NCI-H1105 treated with DMSO at 0.1 percent for 48 hours (cell line): ENCODE measurements at places on chromosomes 13 and 19.
A peak's percentile ranks its signal among the peaks of the same experiment; 100 is the strongest.

- peak; percentile 72 for DNase-seq
These were observed 696 bp upstream of the SAMD1 start for GRCh38 chr19:14091081-14091812.

GRCh38 chr19:16605553-16605994, 22.4 kb downstream of the MED26 start:
- DNase-seq: peak; percentile 67

DNA sequence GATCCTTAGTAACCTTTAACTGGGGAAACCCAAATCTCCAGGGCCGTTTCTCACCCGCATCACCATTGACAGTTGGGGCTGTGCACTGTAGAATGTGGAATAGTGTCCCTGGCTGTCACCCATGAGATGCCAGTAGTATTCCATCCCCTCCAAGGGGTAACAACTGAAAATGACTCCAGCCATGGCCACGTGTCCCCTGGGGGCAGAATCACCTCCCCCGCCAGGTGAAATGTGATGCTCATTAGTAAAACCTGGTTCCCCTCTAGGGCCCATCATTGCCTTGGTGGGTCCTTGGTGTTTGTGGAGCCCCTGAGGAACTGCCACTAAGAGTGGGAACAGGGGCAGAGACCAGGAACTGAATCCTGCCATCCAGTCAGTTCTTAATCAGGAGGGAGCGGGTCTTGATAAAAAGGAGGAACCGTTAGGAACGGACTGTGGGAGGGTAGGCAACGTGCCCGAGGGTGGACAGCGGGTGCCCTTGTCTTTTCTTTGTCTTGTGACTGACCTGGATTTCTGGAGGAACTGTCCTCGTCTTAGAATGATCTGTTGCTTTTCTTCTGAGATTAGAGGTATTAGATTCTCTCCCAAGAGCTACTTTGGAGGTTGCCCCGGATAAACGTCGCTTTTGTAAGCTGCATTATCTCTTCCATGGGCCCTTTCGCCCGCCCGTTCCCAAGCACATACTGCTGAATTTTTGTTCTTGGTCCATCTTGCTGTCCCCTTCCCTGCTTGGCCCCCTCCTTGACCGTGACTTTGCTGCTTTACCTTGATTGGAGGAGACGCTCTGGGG, 3.5 kb downstream of the MYO9B start:
- no peak for DNase-seq

GRCh38 chr19:45558399-45558878, 26.2 kb downstream of the OPA3 start:
- peak; percentile 13 for DNase-seq

GRCh38 chr13:80166352-80166751, 174.6 kb downstream of the SPRY2 start:
- DNase-seq: no peak

DNA sequence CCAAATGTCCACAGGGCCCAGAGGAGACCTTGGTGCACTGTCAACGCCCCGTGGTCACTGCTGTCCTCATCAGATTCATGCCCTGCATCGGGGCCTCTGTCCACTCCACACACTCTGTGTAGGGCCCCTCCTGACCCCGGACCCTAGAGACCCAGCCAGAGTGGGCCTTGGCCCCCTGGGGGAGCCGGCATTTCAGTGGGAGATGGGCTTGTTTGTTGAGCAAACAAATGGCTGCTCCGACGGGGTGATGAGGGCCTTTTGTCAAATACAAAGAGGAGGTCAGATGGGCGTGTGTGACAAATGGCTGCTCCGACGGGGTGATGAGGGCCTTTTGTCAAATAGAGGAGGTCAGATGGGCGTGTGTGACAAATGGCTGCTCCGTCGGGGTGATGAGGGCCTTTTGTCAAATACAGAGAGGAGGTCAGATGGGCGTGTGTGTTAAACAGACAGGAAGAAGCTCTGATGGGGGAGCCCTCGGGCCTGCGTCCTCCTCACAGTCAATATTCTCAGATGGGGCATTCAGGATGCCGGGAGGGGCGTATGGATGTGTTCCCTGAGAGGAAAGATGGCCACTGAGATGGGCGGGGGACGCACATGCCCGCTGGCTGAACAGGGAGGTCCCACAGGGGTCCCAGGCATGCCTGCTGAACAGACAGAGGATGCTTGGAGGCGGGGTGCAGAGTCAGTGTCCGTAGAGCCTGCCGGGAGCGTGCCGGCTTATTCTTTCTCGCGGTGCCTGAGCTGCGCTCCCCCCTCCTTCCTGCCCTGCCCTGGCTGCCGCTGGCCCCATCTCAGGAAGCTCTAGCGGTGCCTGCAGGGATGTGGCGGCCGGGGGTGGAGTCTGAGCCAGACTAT, 36.3 kb downstream of the SMIM24 start:
- no peak for DNase-seq

DNA sequence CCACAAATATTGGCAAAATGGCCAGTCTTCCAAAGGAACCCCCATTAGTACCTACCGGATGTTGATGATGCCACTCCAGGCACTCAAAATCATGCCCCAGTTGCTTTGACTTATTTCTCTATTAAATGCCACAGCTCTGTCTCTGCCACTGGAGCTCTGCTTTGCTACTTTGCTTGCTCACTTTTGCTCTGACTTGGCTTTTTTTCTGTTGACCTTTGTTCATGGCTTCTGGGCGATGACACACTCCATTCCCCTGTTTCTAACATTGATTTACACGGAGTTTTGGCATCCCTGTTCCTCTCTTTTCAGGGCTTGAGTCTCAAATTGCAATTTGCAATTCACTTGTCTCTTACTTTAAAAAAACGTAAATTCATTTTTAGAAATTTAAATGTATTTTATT, 217.1 kb upstream of the SPRY2 start:
- no peak for DNase-seq

DNA sequence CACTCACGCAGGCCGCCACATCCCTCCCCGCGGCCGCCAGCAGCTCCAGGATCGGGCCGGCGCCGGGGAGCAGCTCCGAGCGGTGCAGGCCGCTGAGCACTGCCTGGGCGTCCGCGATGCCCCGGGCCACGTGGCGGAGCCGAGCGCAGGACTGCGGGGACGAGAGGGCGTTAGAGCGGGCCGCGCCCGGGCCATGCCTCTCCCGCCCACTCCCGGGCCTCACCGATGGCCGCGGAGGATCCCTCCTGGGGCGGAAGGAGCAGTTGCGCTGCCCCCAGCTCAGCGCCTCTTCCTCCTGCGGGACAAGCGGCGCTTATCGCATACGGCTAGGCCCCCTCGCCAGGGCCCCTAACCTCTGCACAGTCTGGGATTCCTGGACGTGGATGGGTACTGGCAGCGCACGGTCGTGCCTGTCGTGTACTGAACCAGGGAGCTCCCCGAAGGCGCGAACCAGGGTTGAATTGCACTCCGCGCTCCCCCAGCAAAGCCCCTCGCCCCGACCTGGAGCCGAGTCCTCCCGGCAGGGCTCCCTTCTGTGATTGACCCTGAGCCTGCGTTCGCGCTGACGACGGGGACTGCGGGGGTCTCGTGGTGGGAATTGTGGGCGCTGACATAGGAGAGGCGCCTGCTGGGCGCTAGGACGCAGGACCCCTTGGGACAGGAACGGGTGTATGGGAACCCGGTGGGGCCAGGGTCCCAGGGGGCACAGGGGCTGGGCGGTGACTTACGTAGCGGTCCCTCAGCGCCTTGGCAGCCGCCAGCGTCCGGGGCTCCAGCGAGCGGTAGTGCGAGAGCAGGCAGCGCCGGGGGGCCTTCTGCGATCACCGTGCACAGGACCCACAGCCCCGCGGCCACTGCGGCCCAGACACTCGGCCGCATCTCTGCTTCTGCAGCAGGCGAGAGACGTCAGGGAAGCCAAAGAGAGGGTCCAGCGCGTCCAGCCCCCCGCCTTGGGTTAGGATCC, 673 bp downstream of the IFNL4 start:
- no peak for DNase-seq

DNA sequence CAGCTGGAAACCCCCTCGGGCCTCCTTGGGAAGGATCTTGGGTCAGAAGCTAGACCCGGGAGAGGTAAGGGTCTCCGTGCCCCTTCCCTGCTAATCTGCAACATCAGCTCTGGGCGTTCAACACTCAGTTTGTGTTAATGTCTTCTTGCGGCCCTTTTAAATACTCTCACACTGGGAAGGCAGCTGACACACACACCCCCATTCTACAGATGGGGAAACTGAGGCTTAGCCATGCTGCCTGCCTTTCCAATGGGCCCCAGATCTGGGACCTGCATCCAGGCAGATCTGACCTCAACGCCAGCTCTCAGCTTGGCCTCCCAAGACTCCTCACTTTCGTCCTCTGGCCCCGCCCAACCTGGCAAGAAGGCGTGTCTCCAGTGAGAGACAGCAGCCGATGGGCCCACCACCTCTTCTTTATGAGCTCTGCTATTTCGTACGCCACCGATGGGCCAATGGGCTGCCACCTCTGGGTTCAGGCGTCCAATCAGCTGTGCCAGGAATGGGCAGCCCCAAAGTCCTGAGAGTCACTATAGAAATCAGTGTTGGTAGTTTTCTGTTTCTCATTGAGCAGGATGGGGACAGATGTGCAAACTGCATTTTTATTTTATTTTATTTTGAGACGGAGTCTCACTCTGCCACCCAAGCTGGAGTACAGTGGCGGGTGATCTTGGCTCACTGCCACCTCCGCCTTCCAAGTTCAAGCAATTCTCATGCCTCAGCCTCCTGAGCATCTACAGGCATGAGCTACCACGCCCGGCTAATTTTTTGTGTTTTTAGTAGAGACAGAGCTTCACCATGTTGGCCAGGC, 43.8 kb downstream of the DNM2 start:
- DNase-seq: no peak

- no peak for DNase-seq
These were observed 7.4 kb upstream of the CDC34 start for GRCh38 chr19:524062-524674.

DNA sequence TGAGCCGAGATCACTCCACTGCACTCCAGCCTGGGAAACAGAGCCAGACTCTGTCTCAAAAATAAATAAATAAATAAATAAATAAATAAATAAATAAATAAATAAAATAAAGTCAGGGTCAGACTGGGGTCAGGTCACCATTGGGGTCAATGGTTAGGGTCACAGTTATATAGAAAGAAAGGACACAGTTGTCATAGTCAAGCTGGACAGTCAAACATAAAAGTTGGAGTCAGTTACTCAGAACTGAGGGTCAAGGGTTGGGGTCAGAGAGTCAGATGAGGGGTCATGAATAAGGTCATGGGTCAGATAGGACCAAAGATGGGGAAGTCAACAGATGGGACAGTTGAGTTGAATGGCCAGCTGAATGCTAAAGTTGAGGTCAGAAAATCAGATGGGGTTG, 16.7 kb upstream of the EPOR start:
- DNase-seq: no peak

DNA sequence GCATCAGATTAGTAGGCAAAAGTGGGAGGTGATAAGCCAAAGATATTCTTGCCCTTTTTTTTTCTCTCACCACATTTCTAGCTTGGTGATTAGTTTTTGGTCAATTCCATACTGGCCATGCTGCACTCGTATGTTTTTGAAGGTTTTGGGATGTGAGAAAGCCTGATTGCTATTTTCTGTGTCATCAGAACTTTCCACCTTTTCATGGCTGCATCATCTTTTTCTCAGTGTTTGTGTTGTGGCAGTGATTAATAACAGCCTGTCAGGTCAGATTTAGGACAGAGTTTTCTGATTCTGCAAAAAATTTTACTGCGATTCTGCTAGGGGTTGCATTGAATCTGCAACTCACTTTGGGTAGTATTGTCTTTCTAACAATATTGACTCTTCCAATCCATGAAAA, 32.9 kb downstream of the PSG1 start:
- no peak for DNase-seq

GRCh38 chr13:99756281-99756680, 215.3 kb downstream of the ZIC5 start:
- no peak for DNase-seq

DNA sequence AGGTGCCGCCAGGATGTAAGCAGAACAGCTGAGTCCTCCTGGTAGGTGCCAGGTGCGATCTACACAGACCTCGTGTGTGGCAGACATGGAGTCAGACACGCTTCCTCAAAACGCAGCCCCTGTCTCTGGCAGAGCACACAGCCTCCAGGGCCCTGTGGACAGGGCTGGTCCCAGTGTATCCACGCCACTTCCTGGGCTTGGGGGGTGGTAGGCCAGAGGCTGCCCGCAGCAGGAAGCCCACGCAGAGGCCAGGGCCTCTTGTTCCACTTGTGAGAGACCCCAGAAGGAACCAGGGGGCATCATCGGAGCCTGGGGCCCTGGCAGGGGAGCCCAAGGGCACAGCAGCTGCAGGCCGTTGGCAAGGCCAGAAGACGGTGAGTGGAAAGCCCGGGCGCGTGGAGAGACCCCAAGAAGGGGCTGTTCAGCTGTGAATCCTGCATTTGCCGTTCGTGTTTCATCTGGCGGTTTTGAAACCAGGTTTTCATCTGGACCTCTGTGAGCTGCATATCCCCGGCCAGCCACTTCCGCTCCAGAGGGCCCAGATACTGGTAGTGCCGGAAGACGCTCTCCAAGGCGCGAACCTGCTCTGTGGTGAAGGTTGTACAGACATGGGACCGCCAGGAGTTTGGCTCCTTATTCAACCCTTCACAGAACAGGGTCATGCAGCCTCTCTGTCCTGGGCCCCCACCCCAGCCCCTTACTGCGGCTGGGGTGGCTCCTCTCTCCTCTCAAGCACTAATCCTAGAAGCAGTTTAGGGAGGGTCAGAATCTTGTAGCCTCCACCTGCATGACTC, 25.1 kb upstream of the SLITRK1 start:
- DNase-seq: no peak

- no peak for DNase-seq
These were observed 38.7 kb downstream of the KCTD4 start for GRCh38 chr13:45162194-45162593.

DNA sequence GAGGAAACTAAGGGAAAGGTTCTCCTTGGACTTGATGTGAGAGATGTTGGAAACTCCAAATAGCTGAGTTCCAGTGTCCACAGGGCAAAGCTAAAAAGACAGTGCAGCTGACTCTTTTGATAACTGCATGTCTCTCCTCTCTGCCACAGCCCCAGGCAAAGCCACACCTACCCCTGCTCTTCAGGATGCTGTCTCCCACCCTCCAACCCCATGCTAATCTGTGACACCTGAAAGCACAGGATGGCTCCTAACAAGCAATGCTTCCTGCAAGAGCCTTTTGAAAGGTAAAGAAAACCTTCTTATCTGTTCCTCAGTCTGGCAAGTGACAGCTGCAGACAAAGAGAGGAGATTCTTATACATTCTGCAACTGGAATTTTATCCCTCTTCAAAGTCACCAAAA, 14.5 kb downstream of the SLC46A3 start:
- DNase-seq: no peak

- no peak for DNase-seq
These were observed 19.3 kb downstream of the AP1M1 start for GRCh38 chr19:16216744-16217670.

GRCh38 chr13:20685092-20685491, 18.4 kb upstream of the IL17D start:
- no peak for DNase-seq

- no peak for DNase-seq
These were observed 79.6 kb upstream of the DOCK9 start for GRCh38 chr13:99057310-99057975.

DNA sequence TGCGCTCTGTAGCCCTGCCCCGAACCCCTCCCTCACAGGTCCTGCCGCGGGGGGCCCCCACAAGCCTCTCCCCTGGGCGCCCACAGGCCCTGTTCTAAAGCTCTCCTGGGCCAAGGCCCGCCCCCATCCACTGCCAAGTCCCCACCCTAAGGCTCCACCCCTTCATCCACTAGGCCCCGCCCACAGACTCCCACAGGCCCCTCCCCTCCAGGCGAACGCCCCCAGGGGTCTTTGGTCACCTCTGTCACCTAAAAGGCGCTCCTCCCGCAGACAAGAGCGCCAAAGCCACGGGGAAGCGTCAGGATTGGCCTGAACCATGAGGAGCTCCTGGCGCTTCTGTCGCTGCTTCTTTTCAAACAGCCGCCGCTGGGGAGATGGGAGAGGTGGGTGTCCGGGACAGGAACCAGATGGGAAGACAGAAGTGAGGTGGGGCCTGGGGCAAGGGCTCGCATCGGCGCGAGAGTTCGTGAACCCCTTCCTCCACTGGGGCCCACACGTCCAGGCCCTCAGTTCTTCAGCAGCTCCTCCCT, 2.3 kb downstream of the TULP2 start:
- DNase-seq: no peak
